Stimulated activated CD4-positive, alpha-beta T cell treated with anti-CD3 and anti-CD28 coated beads, TNF-alpha, amount 100 ng/mL, for 24 hours (primary cell): ENCODE measurements at places on chromosomes 2 and 18.

- DNase-seq: no peak
These were observed 58.1 kb downstream of the PAX3 start for GRCh38 chr2:222240676-222241049.

DNA sequence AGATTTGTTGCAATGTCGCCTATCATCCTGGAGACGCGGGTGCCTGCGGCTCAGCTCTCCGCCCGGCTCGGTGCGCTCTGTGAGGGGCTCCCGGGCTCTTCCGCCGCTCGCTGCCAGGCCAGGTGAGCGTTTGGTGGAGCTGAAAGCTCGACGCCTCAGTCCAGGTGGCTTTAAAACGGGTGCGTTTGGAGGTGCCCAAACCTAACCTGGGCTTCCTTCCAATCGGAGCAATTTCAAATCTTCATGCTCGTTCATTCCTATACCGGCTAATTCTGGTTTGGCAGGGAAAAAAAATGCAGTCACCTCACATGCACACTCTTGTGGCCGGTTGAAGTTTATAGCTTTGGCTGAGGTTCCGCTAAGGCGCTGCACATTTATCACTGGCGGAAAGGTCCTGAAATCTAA is at the start of gene SLC16A14:
TSS of gene SLC16A14 (minus strand) at position 274 of the 405 bp plus-strand sequence. CDS start 9,572 bp downstream, outside the sequence.
- DNase-seq: no peak

DNA sequence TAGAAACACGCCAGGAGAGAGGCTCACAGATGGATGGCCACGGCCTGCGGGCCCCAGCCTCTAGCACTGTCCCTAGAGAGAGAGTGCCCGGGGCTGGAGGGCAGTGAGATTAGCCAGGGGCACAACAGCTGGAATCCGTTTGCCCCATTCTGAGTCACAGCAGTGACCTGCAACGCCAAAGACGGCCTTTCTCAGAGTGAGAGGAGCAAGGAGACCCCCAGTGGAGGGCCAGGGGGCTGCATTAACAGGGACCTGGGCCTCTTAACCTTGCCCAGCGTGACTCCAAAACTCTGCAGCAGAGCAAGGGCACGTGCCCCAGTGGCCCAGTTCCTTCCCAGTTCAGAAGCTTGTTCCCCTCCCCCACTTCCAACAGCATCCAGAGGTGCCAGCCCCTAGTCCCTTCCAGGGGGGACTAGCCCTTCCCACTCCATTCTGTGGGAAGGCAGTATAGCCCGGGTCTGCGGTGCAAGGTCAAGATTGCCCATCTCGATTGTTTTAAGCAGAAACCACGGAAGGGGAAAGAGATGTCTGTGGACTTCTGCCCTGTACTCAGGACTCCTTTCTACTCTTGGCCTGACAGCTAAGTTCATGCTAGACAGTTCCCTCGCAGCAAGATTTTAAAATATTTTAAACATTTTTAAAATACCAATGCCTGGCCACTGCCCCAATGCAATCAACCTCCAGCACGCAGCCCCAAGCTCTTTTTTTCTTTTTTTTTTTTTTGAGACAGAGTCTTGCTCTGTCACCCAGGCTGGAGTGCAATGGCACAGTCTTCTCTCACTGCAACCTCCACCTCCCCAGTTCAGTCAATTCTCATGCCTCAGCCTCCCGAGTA is 50.9 kb upstream of the BIN1 start:
- no peak for DNase-seq

- no peak for DNase-seq
These were observed 51.3 kb downstream of the FMNL2 start for GRCh38 chr2:152386266-152386665.

GRCh38 chr2:23993736-23994269 is 16.1 kb upstream of the MFSD2B start:
- DNase-seq: no peak

GRCh38 chr2:36355151-36355889 is at the start of gene CRIM1:
CRIM1 (plus strand) TSS chr2:36355778; CDS start chr2:36356293, 515 bp downstream.
- DNase-seq: peak; percentile 57

DNA sequence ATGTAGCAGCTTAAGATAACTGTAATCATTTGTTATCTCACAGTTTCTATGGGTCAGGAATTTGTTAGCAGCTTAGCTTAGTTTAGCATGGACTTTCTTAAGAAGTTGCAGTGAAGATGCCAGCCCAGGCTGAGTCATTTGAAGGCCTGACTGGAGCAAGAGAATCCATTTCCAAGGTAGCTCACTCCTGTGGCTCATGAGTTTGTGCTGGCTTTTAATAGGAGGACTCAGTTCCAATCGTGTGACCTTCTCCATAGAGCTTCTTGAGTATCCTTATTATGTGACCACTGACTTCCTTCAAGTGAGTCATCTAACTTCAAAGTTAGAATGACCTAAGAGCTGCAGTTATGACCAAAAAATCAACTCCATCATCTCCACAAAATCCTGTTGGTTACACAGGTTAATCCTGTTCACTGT is 1.4 kb downstream of the GPATCH11 start:
- no peak for DNase-seq

- DNase-seq: peak; percentile 14
These were observed 134.8 kb upstream of the CREB1 start for GRCh38 chr2:207394812-207395534.

GRCh38 chr2:71503837-71504236 is 50.5 kb downstream of the DYSF start:
- DNase-seq: no peak

DNA sequence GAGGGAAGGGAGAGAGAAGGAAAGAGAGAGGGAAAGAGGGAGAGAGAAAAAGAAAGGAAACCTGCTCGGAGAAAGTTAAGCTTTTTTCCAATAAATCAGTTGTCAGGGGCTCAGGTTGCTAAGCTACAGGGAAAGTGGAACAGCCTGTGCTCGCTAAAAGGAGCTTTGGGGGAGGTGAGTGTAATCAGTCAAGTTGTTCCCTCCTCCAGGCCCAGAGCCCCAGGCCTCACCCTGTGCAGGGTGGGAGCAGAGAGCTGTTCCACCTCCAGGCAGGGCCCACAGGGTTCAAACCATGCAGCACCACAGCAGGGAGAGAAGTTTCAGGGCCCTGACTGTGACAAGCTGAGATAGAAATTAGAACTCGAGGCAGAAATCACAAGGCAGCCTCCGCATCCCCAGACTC is 56.4 kb upstream of the PPP1CB start:
- DNase-seq: no peak

DNA sequence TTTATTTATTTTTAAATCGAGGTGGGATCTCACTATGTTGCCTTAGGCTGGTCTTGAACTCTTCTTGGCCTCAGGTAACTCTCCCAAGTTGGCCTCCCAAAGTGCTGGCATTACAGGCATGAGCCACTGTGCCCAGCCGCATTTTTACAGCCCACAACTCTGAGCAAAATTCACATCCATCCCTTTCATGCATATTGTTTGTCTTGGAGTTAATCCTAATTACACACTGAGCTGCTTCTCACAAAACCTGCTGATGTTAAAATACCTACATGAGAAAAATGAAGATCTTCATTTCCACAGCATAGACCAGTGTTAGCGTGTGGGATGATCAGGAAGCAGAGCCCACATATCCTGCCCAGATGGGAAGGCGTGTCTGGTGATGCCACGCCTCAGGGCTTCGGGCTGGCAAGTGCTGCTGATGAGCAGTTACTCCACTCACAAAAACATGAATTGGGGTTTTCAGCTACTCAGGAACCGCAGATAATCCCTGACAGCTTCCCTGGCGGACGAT is 14.6 kb downstream of the ITGB1BP1 start:
- no peak for DNase-seq

DNA sequence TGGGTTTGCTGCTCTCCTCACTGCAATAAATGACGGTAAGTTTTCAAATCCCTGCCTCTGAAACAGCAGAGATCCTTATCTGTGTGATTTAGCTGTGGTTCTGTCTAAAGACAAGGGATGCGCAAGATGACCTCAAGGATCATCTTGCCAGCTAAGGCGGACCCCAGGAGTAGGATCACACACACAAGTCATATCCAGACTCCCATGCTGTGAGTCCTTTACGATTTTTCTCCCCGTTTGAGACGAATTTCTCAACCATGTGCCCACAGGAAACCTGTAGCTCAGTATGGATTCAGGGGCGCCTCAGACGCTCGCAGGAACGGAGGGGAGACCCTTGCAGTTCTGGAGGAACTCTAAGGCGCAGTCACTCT is 11.1 kb upstream of the DCTN1 start:
- DNase-seq: no peak

- DNase-seq: no peak
These were observed 913.8 kb downstream of the DCC start for GRCh38 chr18:53253789-53254188.

DNA sequence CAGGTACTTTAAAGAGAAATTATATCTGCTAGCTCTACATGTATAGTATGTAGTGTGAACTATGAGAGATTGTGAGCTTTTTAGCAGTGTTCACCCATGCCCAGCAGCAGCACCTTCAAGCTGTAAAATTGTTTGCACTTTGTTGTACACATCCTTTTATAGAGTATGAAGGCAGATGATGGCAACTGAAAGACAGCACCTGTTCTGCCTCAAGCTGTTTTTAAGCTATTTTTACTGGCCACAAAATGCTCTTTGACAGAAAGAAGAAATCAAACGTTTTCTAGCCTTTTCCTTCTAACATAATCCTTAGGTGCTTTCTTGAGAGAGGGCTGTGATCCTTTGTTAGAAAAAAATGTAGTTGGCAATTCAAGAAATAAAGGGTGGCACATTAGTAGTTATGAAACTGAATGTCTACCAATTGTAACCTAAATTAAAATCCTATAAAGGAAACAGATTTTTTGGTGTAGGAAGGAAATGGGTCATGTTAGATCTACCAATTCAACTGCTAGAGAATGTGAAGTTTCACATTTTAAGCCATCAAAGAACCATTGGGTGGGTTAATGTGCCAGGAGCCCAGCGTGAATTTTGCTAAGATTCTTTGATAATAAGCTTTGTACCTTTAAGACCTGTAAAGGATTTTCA is 59.5 kb downstream of the R3HDM1 start:
- no peak for DNase-seq

- no peak for DNase-seq
These were observed 21.2 kb downstream of the HS1BP3 start for GRCh38 chr2:20629581-20630171.

DNA sequence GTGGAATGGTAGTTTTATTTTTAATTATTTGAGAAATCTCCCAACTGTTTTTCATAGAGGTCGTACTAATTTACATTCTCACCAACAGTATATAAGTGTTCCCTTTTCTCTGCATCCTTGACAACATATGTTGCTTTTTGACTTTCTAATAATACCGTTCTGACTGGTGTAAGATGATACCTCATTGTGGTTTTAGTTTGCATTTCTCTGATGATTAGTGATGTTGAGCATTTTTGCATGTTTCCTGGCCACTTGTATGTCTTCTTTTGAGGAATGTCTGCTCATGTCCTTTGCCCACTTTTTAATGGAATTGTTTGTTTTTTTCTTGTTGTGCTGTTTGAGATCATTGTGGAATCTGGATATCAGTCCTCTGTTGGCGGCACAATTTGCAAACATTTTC is 242.5 kb downstream of the ZNF521 start:
- no peak for DNase-seq

DNA sequence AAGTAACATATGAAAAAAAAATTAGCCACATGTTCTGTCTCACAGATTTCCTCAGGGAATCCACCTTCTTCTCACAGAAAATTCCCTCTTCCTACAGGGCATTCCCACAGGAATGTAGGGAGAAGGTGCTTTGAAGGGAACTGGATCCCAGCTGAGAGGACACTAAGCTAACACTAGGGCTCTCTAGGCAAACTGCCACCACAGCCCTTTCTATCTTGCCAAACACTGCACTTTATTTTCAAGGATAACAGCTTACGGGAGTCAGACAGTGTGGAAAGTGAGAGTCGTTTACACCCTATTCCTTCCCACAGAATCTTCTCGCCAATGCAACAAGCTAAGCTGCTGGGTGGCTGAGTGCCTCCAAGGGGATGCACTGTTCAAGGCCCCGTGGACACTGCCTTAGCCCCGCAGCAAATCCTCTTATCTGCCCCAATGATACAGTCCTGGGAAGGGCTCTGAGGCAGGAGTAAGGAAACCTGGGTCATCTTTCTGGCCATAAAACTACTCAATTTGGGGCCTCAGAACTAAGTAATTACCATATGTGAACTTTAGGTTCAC is 76.9 kb downstream of the CCDC93 start:
- DNase-seq: no peak

DNA sequence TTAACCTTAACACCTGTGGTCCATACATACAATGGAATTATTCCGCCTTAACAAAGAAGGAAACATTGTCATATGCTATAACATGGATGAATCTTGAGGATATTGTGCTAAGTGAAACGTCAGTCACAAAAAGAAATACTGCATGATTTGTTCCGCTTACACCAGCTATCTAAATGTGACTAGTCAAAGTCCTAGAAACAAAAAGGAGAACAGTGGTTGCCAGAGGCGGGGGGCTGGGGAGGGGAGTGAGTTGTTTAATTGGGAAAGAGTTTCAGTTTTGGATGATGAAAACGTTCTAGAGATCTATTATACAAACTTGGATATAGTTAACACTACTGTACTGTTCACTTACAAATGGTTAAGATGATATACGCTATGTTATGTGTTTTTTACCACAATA is 72.0 kb downstream of the SPRED2 start:
- DNase-seq: no peak

GRCh38 chr2:224976629-224977525 is 65.4 kb downstream of the DOCK10 start:
- no peak for DNase-seq

GRCh38 chr18:36250827-36251226 is 46.7 kb upstream of the FHOD3 start:
- no peak for DNase-seq

- no peak for DNase-seq
These were observed 125.4 kb downstream of the CSRNP3 start for GRCh38 chr2:165594935-165595255.

DNA sequence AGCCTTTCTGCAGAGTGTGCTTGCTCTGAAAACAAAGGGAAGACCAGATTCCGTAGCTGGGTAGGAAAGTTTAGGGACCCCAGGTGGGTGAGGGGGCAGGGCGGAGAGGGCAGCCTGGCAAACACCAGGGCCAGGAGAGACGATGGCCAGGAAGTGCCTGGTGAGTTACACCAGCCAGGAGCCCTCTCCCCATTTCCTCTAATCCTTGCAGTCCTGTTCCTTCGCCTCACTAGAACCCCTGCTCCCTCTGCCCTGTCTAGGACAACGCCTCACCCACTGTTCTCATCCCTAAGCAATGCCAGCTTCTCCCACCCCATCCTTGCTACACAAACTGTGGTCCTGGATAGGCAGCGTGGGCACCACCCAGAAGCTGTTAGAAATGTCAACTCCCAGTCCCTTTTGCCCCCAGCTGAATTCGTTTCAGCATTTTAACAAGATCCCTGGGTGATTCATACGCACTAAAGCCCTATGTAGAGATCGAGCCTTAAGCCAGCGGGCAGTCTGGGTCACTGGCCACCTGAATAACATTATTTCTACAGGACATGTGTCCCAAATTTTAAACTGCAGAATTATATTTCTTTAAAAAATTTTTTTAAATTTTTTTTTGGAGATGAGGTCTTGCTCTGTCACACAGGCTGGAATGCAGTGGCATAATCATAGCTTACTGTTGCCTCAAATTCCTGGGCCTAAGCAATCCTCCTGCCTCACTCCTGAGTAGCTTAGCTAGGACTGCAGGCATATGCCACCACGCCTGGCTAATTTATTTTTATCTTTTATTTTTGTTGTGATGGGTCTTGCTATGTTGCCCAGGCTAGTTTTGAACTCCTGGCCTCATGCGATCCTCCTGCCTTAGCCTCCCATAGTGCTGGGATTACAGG is 10.9 kb downstream of the WIPF1 start:
- no peak for DNase-seq
